Lower lobe of right lung (tissue), 2 donors: ENCODE measurements at places on chromosomes 3 and 15. TPM values are rescaled to one million over a fixed set of nuclear protein-coding genes. Genes with fewer than 3 reads are reported as not detected.
A peak's percentile ranks its signal among the peaks of the same experiment; 100 is the strongest.

Gene RASL12
- 21.5 TPM for total RNA-seq

Gene CD276
- total RNA-seq, result 55.0 TPM

Gene PARP15
- 11.4 TPM for total RNA-seq

DNA sequence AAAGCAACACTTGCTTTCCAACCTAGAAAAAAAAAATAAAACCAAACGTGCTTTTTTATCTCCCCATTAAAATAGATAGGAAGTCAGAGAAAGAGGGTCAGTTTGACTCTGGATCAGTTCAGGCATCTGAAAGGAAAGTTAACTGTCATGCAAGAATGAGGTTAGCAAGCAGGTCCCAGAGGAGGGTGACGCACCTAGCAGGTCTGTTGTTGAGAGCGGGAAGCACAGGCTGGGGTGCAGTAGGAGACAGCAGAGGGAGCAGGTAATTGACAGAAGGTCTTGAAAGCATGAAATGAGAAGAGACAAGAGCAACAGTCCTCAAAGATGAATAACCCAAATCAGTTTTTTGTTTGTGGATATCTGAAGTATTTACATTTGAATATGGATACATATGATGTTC lies 82.5 kb downstream of the ANO10 start:
- no peaks in the 10 kb centered on the region for H3K4me1 ChIP-seq
- no peak overlapping the region for H3K27ac ChIP-seq
- no peaks in the 10 kb centered on the region for H3K27me3 ChIP-seq
- no peak overlapping the region for H3K4me3 ChIP-seq

DNA sequence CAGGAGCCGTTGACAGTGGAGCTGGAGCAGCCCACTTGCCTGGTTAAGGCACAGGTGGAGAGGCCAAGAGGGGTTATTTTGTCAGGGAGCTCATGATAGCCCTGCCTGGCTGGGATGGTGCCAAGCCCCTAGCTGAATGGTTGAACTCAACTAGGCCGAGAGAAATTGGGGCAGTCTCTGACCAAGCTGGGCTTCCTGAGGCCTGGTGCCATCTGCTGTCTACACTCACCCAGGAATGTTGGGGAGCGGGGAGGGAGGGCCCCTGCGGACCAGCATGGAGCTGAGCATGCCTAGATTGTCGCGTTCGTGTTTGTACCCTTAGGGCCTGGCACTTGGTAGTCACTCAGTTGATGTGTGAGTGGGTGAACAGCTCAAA lies 1.2 kb downstream of the BRPF1 start:
- H3K27ac ChIP-seq, result peak overlapping the region; percentile 99
- peaks cover 39% of the 10 kb centered on the region for H3K4me1 ChIP-seq
- peak overlapping the region; percentile 100 for H3K4me3 ChIP-seq

DNA sequence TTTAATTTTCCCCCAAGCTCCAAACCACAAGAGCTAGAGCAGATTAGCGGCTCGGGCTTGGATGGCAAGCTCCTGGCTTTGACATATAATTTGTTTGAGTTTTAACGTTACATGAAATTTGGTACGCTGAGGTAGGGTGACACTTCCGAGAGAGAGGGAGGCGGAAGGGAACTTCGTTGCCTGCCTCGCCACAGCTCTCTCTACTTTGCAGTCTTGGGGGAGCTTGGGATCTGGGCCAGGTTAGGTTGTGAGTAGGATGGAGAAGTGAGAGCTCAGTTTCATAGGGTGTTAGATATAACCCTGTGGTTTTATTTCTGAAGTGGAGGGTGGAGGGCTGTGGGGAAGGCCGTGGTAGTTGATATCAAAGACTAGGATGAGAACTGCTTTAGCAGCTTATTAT lies 39.7 kb downstream of the LRTM1 start:
- no peak overlapping the region for H3K4me3 ChIP-seq
- peaks cover 14% of the 10 kb centered on the region for H3K4me1 ChIP-seq
- H3K27me3 ChIP-seq, result no peaks in the 10 kb centered on the region
- H3K36me3 ChIP-seq, result no peaks in the 10 kb centered on the region
- H3K27ac ChIP-seq, result no peak overlapping the region
- no peak for DNase-seq
